EH (cell line): ENCODE measurements at places on chromosomes 5 and 9.

DNA sequence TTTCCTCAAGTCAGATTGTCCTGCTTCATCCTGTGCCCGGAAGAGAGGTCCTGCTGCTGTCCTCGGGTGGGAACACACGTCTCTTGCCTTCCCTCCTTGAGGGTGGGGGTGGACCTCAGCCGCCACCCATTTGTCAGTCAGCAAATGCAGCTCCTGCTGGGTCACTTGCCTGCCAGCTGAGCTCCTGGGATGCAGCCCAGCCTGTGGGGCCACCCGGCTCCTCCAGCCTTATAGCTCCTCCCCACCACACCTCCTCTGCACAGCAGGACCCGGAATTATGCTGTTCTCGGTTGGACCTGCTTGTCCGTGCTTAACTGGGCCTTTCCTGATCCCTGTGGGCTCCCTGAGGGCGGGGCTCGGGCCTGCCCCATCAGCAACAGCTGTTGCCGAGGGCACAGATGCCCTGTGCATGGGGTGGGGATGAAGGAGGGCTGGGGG, 52.7 kb downstream of the RXRA start:
- DNase-seq, result peak; percentile 76

DNA sequence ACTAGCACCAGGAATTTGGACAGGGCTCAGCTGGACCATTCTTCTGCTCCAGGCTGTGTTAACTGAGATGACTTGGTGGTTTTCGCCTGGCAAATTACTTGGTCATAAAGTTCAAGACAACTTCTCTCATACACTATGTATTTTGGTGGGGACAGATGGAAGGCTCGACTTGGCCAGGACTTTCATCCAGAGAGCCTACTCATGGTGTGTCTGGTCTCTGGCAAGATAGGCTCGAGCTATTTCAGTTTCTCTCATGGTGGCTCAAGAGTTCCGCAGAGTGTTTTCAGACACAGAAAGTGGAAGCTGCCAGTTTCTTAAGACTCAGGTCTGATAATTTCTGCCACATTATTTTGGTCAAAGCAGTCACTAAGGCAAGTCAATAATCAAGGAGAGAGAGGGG, 135.6 kb downstream of the IRX2 start:
- DNase-seq, result no peak

GRCh38 chr5:124337996-124338395, 408.4 kb downstream of the ZNF608 start:
- no peak for DNase-seq

- no peak for DNase-seq
Measured at GRCh38 chr9:78668148-78668832, 371.4 kb downstream of the PSAT1 start.
